Coronary artery (tissue), 2 donors: ENCODE measurements at places on chromosomes 6 and 20.

DNA sequence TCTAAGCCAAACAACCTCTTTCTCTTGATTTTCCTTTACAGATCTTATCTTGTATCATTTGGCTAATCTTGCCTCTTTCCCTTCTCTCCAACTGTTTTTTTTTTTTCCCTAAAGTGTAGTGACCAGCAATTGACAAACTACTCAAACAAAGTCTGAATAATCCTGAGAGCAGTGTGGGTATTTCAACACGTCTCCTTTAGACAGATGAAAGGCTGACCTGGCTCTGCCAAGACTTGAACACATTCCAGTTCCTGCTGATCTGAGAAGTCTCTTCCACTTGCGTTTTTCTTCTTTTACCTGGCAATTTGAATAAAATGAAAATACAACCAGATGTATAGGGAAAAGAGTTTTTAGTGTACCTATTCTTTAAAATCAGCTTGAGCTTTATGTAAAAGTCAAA, 168.4 kb downstream of the GJA10 start:
- DNase-seq = no peak

DNA sequence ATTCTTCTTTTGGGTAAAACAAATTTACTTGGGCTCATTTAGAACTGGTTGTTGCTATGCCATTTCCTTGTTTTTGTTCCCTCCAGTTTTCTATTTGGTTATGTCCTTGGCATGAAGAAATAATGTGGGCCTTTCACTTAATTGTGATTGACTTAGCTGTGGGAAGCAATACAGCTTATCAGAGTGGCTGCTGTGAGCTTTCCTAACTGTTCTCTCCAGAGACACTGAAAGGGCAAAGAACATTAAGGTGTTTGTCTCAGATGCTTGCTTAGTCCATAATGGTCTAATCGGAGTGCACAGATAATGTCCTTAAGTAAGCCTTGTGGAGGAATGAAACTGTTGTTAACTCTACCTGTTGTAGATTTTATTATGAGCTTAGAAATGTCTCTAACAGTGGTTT, 56.6 kb downstream of the SH3BGRL2 start:
- DNase-seq = no peak

DNA sequence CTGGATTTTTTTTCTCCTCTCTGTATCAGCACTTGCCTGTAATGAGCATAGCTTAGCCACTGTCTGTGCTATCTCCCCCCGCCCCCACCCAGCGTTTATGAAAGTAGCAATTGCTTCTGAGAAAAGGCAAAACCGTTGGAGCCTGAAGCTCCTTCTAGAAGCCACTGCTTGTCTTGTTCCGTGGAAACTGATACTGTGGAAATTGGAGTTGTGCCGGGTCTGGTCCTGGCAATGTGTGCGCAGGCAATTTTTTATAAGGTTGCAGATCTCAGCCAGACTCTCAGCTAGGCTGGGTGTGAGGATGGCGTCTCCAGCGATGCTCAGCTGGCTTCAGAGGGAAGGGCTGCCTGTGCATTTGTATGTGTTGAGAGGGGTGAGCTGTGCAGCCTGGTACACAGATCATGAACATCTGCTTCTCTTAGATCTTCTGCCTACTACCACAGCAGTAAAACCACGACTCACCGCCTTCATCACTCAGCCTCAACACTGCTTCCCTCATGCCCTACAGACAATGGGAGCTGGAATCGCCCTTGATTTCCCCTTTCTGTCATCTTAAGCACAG, 72.4 kb upstream of the GTSF1L start:
- no peak for DNase-seq

DNA sequence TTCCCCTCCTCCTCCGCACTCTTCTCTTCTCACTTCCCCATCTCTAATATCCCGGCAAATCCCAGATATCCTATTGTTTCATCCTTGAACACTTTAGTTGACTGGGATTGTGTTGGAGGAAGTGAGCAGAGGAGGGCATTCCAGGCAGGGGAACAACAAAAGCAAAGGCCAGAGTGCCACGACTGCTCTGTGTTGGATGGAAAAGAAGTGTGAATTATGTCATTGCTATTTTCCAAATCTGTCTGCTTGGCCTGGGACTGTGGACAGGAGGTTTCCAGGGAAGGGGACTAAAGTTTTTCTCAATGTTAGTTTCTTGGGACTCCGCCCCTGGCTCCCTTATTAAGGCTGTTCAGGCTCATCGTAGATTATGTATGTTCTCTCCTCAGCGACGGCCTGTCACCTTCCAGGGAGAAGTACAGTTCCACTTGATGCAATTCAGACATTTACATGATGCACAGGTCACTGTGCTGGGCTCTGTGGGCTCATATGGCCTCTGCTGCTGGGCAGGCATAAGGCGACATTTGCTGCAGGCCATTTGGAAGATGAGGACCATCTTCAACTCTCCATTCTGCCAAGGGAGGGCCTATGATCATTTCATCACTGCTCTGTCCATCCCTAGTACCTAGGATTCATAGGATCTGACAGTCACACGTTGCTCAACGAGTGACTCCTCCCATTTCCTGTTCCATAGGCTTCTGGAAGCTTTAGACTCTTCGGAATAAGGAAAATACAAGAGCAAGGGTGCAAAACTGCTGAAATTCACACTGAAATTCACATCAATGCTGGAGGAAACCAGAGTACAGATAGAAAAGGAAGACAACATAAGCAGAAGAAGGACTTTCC, 99.1 kb upstream of the KCNK16 start:
- DNase-seq = no peak

DNA sequence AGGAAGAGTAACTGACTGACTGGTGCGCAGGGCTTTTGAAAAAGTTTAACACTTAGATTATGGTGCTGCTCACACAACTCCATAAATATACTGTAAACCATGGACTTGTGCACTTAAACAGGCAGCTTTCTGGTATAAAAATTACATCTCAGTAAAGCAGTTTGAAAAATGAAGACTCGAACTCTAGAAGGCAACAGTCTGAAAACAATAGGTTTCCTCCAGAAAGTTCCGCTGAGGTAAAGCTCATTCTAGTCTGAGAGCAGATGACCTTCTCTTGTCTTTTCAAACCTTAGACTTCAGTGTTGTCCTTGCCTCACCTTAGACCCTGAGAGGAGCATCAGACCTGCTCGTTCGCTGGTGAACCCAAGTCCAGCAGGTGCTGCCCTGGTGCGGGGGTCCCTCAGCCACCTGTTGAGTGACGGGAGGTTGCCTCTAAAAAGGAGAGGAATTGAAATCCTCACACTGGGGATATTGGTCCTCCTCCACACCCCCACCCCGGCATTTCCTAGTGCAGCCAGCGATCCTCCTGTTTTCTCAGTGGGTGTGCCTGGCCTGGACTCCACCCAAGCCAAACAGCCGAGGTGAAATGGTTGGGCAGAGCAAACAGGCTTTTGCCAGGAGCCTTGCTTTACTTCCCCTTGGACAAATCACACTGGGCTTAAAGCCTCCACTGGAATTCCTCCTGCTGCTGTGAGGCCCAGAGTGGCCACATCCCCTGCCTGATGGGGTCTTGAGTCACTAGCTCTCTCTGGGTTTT, 14.7 kb upstream of the PYGB start:
- peak; percentile 91 for DNase-seq

DNA sequence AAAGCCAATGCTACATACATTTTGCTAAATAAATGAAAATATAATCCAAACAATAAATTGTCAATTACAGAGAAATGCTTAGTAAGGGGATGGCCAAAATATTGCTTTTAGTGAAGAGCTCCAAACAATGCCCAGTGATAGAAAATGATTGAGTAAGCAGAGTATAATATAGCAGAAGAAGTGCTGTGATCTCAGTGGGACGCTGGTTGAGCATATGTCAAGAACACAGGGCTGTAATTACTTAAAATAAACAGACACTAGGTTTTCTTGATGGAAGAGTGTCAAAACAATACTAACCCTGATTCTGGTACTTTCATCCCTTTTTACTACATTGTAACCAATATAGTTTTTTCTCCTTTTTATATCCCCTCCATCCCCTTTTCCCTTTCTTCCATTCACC, 150.3 kb downstream of the GRIK2 start:
- DNase-seq = no peak

- DNase-seq = no peak
Observed at GRCh38 chr6:3683331-3683730, 68.2 kb downstream of the PXDC1 start.

GRCh38 chr20:34940081-34940481, 15.5 kb downstream of the GSS start:
- DNase-seq = no peak

DNA sequence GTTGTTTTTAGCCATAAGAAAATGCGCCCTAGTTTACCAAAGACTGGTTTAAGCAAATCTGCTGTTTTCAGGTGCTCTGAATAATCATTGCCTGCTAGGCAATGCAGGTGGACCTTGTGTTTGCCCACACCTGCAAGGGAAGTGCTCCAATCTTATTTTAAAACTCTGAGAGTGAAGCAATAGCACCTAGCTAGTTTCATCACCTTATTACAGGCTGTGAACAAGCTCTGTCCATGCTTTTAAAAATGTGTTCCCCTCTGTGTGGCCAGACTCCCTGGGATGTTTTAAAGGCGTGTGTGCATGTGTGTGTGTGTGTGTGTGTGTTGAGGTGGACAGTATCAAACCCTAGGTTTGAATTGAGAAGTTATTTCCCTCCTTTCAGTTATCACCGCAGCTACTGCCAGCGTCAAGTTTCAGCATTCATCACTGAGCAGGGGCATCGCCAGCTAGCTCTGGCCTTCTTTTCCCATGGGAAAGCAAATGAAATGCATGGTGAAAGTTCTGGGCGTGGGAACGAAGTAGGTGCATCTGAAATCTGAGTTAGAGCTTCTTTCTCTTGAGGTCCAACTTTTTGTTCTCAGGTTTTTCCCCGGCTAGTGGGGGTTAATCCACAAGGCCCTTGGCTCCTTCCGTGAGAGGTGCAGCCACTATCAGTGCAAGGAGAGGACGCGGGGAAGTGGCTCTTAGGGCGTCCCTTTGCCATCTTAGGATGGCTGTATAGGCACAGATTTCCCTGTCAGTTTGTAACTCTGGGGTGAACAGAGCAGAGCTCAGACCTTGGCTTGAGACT, 30.8 kb downstream of the DUSP22 start:
- peak; percentile 70 for DNase-seq

DNA sequence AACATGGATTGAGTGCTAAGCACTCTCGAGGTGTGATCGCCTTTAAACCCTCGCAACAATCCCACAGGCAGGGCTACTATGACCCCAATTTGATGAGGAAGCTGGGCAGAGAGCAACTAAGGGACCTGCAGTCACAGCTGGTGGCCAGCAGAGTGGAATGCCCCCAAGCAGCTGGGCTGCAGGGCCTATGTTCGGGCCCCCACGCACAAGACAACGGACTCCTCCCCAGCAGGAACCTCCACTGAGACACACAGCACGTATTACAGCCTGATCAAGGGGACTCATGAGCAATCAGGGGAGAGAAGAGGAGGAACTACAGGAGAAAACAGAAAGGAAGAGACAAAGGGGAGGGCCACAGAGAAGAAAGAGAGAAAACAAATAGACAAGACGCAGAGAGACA, 21.7 kb downstream of the CST7 start:
- DNase-seq = no peak

DNA sequence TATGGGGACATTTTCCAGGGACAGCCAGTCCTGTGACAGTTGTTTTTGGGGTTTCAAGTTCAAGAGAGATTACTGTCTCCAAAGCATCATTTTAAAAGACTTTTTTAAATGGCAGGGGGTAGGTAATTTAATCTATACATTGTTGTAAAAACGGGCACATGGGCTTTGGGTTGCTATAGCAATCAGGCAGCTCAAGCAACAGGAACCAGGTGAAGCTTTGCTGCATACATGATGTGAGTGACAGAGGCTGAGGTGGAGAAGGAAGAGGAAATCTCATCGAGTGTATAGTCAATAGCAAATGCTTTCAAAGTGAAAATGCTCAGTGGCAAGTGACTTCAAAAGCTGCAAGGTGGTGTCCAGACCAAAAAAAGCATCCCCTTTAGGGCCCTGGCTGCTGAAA, 277.4 kb upstream of the JAG1 start:
- DNase-seq = no peak

DNA sequence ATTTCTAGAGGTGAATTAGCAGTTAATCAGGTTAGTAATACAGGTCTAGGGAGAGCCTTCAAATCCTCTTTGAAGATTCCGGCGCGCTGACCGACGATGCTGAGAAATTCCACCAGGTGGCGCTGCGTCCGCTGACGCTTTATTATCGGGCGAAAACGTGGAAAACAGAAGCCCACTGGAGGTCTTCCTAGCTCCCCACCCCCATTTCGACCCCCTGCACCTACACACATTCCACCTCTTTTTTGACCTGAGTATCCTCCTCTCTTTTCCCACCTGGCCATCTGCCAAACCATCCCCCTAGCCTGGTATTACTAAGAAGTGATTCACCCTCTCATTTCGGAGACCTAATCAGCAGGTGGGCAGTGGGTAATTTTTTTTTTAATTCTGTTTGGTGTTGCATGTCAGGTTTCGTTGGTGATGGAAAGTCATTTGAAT, 65.4 kb upstream of the RIN2 start:
- DNase-seq = peak; percentile 76

- DNase-seq = no peak
Observed at GRCh38 chr20:53186635-53187034, 214.5 kb downstream of the TSHZ2 start.

GRCh38 chr6:118981884-118982574, 47.1 kb upstream of the MCM9 start:
- no peak for DNase-seq

DNA sequence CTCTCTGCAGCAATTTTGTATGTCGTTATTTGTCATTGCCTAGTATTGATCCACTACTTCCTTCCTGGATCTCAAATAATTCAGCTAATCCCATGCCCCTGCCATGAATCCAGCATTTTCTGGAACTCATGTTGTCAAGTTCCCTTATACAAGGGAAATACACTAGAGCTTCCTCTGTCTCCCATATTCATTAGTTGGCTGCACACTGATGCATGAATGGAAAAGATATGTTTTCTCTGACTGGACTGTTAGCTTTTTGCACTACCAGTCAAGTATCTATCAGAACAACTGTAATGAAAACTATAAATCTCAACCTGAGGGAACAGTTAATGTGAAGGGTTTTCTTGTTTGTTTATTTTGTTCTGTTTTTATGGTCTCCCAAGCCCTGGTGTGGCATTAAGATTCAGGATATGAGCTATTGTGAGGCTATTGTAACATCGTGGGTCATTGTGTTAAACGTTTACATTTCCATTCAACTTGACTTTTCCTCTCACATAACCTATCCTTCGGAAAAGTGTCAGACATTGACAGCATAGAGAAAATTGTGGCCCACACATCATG, 102.5 kb upstream of the FAM8A1 start:
- DNase-seq = no peak

DNA sequence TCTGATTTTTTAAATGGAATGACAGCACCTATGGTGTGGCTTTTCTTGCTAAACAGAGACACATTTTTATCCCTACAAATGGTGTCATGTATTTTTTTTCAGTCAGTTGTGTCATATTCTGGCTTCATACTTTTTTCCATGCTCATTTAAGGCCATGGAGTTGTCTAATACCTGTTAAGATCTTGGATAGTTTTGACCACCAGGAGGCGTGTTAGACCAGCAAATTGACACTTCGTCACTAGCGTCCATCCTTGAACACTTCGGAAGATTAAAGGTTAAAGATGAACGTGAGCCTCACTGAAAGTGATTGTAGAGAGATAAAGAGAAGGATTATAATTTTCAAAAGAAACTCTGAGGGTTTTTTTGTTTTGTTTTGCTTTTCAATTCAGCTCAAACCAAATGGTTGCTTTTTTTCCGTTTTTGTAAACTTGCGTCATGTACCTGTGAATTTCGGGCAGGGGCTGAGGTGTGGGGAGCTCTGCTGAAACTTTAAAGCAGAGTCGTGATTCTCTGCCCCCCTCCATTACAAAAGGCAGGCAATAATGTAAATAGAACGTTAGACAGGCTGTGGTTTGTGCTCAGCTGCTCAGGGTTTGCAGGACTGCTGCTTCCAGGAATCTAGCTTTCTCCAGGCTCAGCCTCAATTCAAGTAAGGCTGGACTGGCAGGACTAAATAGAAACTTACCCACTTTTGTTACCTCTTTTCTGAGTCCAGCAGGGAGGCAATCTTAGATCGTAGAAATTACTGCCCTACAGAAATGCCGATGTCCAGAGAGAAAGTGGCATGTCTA, 245.1 kb downstream of the FOXA2 start:
- no peak for DNase-seq
